ENCODE measurements at places on chromosomes 1 and 21. TPM values are rescaled to one million over a fixed set of nuclear protein-coding genes. Genes with fewer than 3 reads are reported as not detected.
A peak's percentile ranks its signal among the peaks of the same experiment; 100 is the strongest.

Gene CD101
- 0.35 TPM for total RNA-seq

DNA sequence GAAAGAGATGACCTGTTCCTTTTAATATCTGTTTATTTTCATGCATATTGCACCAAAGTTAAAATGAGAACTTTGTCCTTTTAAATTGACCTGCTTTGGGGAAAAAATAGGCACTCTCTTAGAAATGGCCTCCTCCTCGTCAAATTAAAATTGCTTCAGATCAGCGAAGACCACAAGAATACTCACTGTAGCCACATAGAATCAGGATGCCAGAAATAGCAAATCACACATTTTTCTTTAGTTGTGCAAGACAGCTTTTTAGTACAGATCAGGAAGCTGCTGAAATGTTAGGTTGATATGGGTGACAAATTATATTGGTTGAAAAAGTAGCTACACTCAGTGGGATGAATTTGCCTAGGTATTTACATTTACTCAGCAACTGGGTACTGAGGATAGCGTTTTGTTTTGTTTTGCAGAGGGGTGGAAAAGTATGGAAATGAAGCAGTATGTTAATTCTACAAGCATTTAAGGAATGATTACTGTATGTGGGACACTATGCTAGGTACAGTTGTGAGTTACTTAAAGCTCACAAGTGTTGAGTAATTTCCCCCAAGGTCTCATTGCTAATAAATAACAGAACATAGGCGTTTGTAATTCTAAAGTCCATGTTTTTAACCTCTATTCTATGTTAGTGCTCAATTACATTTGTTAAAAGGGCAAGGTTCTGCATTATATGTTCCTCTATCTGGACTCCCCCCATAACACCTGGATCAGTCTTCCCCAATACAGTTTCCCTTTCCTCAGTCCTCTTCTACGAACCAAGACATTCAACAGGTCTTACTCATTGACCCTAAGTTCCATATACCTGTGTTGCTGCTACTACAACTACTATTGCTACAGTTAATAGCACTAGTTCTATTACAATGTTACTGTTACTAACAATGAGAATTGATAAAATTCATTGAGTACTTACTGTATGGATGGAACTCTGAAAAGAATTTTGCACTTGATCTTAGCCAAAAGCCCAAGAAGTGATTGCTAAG is 99.4 kb upstream of the S1PR1 start:
- ATAC-seq = no peak

DNA sequence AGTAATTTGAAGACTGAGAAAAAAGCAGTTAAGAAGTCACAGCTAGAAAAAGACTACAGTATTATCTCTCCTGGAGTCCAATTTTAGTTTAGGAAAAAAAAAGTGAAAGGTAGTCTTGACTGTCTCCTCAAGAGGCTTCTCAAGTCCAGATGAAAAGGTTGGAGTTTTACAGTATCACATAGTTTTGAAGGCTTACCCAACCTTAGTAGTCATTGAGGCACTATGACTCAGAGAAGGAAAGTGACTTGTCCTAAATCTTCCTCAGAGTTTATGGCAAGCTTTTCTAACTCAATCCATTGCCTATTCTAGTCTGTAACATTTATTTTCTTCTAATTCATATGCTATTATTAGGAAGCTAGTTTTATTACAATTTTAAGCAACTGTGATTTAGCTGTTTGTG is 174.9 kb downstream of the DPYD start:
- ATAC-seq = no peak

Gene SYPL2
- total RNA-seq = 8.4 TPM

DNA sequence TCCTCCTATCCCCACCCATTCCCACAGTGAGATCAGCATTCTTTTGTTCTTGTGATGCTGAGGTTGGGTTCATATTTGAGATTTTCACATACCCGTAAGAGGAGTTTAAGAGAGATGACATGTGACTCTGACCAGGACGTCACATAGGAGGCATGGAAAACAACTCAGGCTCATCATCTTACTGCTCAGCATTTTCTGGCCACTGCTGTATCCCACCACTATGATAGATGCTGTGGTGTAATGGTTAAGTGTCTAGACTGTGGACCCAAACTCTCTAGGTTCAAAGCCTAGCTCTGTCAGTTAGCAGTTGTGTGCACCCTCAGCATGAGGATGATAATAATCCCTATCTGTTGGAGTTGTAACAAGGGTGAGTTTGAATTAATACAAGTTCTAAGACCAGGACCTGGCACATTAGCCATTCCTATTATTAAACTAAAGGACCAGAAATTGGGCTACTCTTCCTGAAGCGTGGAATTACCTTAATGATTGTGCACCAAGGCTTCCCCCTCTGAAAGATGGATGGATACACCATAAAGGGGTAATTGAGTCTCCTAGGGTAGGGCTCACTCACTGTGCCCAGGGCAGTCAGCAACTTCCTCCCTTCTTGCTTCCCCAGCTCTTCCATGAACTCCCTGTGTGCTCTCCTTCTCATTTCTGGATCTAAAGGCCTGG is 40.9 kb downstream of the LGR6 start:
- no peak for ATAC-seq

- peak; percentile 89 for ATAC-seq
Measured at GRCh38 chr1:46532498-46533178, 18.8 kb downstream of the KNCN start.

Gene BACE2
- total RNA-seq = 63.4 TPM

Gene MYCL
- total RNA-seq = 1.2 TPM

Gene HOOK1
- not detected for total RNA-seq

Gene C1orf87
- total RNA-seq = not detected

Gene CLCA4
- total RNA-seq = 0.50 TPM

Gene TAF5L
- 30.4 TPM for total RNA-seq

DNA sequence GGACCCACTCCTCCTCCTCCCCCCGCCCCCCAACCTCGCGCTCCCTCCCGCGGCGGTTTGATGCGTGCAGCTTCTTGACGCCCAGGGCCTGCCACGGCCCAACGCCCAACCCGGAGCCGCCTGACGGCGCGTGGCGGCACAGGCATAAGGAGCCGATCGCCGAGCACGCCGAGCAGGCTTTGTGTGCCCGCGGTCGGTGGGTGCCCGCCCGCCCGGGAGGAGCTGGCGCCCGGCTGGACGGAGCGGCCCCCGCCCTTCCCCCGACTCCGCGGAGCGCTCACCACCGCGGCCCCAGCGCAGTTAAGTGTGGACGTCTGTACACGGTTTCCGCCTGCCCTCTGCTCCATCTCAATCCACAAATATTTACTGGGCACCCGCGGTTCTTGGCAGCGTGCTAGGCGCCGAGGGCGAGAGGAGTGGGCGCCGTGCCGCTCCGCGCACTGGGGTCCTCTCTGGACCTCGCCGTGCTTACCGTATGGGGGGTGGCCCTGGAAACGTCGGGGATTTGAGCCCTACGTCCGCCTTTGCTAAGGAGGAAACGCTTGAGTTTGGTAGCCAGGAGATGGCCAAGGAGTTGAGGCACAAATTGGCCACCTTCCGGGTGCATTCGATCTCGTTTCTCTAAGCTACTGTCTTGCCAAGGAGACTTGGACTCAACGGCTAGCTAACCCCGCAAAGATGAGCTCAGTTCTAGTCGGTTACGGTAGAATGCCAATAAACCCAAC is 444 bp upstream of the HDGF start:
- peak; percentile 88 for ATAC-seq

DNA sequence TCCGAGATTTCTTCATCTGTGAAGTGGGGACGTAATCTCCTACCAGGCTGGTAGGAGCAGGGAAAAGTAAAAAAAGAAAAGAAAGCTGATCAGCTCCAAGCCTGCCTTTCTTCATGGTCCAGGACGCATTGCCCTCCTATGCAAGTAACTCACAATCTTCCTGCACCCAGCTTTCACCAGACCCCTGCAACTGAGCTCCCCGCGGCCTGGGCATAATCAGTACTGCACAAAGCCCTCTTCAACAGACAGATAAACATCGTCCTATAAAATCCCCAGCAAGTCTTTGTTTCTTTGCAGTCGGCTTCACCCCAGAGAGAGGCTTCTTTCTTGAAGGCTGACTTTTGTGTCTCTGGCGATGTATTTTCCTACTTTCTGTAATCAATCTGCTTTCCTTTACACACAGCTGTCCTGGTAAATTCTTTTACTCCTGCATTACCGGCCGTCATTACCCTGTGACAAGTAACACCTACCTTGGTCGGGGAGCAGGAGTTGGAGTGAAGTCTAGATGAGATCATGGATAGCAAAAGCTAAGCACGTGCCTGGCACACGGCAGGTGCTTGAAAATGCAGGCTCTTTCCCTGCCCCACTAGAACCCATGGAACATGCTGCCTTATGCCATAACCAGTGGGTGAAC is 8.3 kb downstream of the PADI1 start:
- no peak for ATAC-seq

GRCh38 chr21:41360072-41360821 is 1.6 kb upstream of the MX2 start:
- peak; percentile 62 for ATAC-seq

All from gastroesophageal sphincter (tissue), 4 donors.